Cortex of kidney (tissue), 1 donor: ENCODE measurements at places on chromosomes 1 and 21.

- DNase-seq = no peak
These were observed 657 bp upstream of the HNRNPU start for GRCh38 chr1:244865028-244865371.

DNA sequence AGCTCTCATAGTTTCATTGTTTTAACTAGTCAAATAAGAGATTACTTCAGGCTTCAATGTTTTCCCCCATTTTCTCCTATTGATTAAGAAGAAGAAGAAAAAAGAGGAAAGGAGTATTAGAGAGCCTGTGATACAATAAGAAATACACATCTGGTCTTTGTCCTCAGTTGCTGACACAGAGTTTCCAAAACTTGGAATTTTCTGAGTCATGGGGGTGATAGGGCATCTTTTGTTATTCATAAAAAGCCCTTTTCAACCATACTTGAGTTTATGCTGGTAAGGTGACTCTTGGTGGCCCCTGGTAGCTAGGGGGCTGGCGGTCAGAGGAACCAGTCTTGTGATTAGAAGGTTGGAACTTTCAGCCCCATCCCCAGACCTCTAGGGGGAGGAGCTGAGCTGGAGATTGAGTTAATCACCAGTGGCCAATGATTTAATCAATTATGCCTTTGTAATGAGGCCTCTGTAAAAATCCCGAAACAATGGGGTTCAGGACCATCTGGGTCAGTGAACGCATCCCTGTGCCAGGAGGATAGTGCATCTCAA lies 28.9 kb upstream of the KLF18 start:
- DNase-seq = no peak

GRCh38 chr1:226510453-226510852 lies 38.1 kb upstream of the STUM start:
- no peak for DNase-seq

DNA sequence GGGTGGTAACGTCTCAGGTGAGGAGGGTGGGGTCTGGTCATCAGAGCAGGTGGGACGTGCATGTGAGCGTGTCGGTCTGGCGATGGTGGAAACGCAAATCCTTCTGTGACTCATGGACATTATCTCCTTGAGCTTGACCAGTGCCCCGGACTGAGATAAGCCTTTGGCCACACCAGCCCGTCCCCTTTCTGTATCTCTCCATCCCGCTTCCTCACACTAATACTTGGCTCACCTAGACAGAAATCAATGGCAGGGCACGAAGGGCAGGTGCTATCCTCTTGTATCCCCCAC lies 7.9 kb upstream of the AQP10 start:
- no peak for DNase-seq

DNA sequence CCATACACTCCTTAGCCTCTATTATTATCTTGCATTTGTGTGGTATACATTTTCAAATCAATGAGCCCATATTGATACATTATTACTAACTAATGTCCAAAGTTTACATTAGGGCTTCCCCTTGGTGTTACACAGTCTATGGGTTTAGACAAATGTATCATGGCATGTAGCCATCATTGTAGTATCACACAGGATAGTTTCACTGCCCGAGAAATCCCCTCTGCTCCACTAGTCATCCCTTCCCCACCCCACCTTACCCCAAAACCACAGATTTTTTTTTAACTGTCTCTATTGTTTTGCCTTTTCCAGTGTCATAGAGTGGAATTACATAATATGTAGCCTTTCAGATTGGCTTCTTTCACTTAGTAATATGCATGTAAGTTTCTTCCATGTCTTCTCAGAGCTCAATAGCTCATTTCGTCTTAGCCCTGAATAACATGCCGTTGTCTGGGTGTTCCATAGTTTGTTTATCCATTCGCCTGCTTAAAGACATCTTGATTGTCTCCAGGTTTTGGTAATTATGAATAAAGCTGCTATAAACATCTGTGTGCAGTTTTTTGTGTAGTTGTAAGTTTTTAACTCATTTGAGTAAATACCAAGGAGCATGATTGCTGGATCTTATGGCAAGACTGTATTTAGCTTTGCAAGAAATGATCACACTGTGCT lies 86.4 kb upstream of the LYST start:
- no peak for DNase-seq

DNA sequence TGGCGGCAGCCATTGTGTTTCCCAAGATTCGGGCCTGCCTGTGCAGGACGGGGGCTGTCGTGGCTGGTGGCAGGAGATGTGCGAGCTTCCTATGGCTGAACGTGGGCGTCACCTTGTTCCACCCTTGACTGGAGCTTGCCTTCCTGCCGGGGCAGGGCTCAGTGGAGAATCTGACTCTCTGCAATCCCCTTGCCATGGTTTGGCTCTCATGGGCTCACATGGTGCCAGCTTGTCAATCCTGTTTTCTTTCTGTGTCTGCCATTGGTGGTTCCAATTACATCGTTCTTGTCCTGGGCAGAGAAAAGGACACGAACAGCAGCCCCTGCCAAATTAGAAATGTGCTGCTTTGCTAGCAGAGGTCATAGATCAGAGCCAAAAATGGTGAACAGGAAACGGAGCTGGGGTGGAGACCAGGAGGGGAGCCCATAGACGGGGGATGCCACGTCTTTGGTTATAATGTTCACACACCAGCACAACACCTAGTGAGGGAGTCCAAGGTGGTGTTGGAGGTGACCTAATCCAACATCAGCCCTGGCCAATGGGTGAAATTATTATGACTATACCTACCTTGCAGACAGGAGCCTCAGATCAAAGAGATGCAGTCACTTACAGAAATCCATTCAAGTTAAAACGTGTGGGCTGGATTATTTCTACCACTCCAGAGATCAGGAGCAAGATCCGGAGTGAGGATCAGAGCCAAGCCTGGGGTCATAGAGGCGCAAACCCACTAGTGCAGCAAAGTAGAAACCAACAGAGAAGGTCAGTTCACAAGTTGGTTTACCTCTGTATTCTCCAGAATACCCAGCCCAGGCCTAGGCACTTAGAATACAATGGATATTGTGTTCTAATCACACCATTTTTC lies 253.1 kb downstream of the SIPA1L2 start:
- DNase-seq = no peak

DNA sequence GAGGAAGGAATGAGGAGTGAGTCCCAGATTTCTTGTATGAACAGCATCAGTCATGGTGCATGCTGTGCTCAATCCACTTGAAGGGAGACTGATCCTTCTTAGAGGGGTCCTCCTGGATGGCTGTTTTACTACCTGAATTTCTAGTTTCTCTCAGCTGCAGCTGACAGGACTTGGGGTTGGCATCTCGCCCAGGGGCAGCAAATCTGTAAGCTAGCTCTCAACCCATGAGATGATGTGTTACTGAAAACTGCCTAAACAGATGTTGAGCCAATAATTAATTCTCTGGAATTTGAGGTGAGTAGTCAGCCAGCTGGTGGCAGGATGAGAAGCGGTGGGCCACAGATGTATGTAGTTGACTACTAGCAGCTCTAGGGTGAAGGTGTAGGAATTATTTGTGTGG lies 19.6 kb downstream of the BACH1 start:
- DNase-seq = no peak

DNA sequence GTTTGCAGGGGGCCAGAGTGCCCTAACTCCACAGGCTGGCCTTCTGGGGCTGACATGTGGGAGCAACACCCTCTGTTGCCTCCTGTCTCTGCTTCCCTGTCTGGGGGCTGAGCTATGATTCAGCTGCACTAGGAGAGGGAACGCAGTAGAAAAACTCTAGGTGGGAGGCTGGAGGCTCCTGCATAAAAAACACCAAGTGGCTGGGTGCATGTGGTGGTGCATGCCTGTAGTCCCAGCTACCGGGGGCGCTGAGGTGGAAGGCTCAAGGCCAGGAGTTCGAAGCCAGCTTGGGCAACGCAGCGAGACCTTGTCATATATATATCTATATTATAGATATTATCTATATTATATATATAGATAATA lies 5.6 kb downstream of the KIF17 start:
- no peak for DNase-seq

GRCh38 chr21:46021978-46022544 lies 40.5 kb downstream of the COL6A1 start:
- DNase-seq = no peak

- no peak for DNase-seq
These were observed 136.6 kb upstream of the ZNF648 start for GRCh38 chr1:182198006-182198605.

GRCh38 chr1:213457186-213457585 lies 406.1 kb downstream of the RPS6KC1 start:
- no peak for DNase-seq

DNA sequence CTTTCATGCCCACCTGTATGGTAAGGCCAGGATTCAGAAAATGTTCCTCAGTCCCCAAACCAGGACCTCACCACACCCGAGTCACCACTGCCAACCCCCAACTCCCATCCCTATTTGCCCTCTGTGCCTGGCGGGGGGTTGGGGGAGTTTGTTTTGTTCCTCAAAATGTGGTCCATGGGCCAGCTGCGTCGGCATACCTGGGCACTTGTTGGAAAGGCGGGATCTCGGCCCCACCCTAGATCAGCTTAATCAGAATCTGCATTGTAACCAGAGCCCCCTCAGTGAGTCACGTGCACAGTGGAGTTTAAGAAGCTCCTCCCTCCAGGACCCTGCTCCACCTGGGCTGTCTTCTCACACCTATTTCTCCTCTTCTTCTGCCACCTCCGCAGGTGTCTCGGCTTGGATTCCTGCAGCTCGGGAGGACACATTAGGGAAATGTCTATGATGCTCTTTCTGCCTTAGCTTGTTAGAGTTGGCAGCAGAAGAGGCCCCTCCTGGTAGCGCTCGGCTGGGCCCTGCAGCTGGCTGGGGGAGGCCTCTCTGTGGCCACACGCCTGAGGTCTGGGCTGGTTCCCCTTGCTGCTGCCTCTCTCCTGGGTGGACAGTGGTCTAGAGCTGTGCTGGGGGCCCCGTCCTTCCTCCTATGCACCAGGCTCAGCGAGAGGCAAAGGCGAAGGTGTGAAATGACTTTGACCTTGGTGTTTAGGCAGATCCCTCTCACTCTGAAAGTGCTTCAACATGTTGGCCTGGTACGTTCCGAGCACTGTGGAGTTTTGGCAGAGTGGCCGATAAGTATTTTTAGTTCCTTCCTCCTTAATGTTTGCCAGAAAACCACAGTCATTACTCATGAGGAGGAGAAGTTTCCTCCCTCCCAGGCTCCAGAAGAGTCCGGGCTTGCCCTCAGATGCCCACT lies 41.8 kb upstream of the CAMTA1 start:
- DNase-seq = no peak

GRCh38 chr1:94324178-94324544 lies 86.8 kb upstream of the ARHGAP29 start:
- DNase-seq = no peak

GRCh38 chr1:1264868-1265272 lies 8.8 kb downstream of the UBE2J2 start:
- no peak for DNase-seq

GRCh38 chr1:99777752-99778151 lies 11.3 kb upstream of the FRRS1 start:
- DNase-seq = no peak

GRCh38 chr1:180504186-180504585 lies 1.8 kb upstream of the ACBD6 start:
- no peak for DNase-seq

GRCh38 chr1:58402444-58402843 lies 144.1 kb downstream of the OMA1 start:
- no peak for DNase-seq

DNA sequence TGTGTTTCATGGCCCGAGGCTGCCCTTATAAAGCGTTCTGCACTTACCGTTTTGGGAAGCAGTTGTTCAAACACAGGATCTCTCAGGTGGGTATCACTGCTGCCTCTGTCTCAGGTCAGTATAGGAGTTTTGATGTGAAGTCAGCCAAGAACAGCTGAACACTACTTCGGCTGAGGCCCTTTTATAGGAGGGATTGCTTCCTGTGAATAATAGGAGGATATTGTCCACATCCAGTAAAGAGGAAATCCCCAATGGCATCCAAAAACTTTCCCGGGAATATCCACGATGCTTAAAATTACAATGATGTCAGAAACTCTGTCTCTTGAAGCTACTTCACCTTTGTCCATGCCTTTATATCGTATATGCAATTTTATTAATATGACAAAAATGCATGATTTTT lies at the start of gene SELE:
Gene SELE, minus strand, starts transcription at position 156 of the 400 bp plus-strand sequence. CDS start 467 bp downstream, outside the sequence.
- no peak for DNase-seq

DNA sequence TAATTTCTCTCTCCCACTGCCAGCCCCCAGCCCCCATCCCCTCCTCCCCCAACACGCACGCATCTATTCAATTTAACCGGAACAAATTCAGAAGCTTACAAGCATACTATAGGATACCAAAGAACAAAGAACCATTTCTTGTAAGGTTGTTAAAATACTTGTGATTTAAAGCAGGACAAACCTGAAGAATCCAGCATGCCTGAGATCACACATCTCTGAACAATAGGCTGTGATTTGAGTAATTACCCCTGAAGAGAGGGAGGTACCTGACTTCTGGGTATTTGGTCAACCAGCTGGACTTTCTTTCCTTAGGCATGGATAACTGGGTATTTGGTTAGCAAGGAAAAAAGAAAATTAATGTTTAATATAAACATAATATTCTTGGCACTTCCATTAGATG lies 105.1 kb downstream of the NMNAT2 start:
- DNase-seq = no peak

GRCh38 chr1:152067929-152068328 lies 20.9 kb downstream of the TCHHL1 start:
- no peak for DNase-seq

DNA sequence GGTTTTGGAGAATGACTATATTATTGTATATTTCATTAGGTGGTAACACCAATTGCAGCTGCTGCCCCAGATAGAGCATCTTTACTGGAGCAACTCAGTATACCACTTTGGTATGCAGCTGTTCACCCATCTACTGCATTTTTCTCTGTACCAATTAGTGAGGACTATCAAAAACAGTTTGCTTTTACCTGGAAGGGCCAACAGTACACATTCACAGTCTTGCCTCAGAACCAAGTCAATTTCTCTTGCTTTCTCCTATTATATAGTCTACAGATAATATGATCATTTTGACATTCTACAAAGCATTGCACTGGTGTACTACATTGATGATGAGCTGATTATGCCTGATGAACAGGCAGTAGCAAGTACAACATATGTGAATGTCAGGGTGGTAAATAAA lies 99.3 kb downstream of the PTPRU start:
- no peak for DNase-seq

DNA sequence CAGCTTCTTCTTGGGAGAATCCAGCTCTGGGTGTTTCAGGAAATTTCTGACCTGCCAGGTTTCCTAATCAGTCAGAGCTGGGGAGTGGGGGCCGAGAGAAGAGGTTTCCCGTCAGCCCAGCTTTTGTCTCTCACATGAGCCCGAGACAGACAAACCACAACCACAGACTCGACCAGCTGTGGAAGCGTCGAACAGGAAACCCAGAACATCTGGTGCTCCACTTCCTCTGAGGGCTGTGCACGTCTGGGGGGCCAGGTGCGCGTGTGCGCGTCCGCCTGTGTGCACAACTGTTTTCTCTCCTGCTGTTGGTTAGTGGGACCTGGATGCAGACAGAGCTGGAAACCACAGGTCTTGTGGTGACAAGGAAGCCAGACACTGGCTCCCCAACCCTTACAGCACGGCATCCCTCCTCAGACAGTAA lies 113.0 kb upstream of the SLC25A33 start:
- DNase-seq = no peak

GRCh38 chr1:235287208-235287882 lies 40.6 kb downstream of the ARID4B start:
- no peak for DNase-seq
